ENCODE measurements at places on chromosomes 3 and 15. TPM values are rescaled to one million over a fixed set of nuclear protein-coding genes. Genes with fewer than 3 reads are reported as not detected.

Gene CP
- total RNA-seq = not detected

Gene TMEM40
- total RNA-seq = not detected

Gene UNC13C
- not detected for total RNA-seq

Gene CIP2A
- 57.0 TPM for total RNA-seq

Gene SAMMSON
- total RNA-seq = not detected

Gene ATP10A
- total RNA-seq = 60.2 TPM

Gene PLCB2
- 192 TPM for total RNA-seq

Gene CCR3
- 0.16 TPM for total RNA-seq

Gene VEPH1
- total RNA-seq = not detected

Gene SERPINI2
- not detected for total RNA-seq

Gene SLC12A1
- not detected for total RNA-seq

Gene SUCNR1
- not detected for total RNA-seq

Gene WDR82
- 129 TPM for total RNA-seq

Measured in T-helper 2 cell treated with Interferon-gamma antibody and Interleukin-4, amounts not matched to agents 100 ng/mL and 5 ng/mL, for 36 hours (primary cell).